ENCODE measurements at places on chromosomes 5 and 9. TPM values are rescaled to one million over a fixed set of nuclear protein-coding genes. Genes with fewer than 3 reads are reported as not detected.

Gene OR2V1
- not detected for polyA plus RNA-seq

GRCh38 chr5:124065508-124065907 is 553.5 kb downstream of the CSNK1G3 start:
- no peak for DNase-seq

DNA sequence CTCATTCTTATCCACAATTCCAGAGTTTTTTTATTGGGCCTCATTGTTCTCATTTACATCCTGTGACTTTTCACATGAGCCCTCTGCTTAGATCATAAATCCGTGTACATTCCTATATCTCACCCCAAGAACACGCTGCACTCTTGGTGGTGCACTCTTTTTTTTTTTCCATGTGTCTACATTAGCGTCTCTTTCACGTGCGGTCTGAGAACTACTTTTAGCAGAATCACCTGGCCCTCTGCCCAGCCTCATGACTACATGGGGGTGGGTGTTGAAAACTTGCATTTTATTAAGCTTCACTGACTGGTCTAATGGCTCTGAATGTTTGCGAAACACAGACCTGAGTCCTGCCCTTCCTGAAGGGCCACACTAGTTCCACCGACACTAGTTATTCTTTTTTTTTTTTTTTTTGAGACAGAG is 18.6 kb downstream of the C9orf57 start:
- peak; percentile 67 for DNase-seq

- DNase-seq = no peak
Measured at GRCh38 chr5:94698197-94698596, 79.7 kb downstream of the SLF1 start.

DNA sequence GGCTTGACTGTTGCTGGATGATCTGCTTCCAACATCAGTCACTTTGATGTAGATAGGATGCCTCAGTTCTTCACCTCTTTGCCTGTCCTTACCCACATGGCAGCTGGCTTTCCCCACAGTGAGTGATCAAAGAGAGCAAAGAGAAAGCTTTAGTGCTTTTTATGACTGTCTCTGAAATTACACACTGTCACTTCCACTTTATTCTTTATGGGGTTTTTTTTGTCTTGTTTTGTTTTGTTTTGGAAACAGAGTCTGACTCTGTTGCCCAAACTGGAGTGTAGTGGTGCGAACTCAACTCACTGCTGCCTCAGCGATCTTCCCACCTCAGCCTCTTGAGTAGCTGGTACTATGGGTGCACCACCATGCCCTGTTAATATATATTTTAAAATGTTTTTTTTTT is 32.4 kb upstream of the C5orf24 start:
- DNase-seq = no peak

GRCh38 chr5:97162045-97162444 is 19.6 kb upstream of the LIX1 start:
- no peak for DNase-seq
